IPS-NIHi11 (cell line): ENCODE measurements at places on chromosomes 12 and 14.

- peak; percentile 32 for DNase-seq
Observed at GRCh38 chr14:22375321-22375930, 213.6 kb downstream of the DAD1 start.

GRCh38 chr12:26369588-26369987 lies 174.2 kb downstream of the SSPN start:
- DNase-seq = peak; percentile 12

DNA sequence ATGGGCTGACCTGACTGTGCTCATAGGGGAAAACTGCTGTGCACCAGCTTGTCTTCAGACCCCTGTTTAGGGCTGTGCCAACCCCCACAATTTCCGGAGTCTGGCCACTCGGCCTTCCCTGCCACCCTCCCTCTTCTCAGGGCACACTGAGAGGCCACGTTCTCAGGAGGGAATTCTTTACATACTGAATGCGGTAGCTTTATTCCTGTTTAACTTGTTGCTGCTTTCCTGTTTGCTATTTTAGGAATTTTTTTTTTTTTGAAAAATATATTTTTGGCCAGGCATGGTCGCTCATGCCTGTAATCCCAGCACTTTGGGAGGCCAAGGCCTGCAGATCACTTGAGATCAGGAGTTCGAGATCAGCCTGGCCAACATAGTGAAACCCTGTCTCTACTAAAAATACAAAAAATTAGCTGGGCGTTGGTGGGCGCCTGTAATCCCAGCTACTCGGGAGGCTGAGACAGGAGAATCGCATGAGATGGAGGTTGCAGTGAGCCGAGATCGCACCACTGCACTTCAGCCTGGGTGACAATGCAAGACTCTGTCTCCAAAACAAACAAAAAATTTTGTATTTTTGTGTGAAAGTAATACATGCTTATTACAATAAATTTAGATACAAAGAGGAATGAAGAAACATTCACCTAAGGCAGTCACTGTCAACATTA lies 39.5 kb downstream of the TPCN1 start:
- no peak for DNase-seq

DNA sequence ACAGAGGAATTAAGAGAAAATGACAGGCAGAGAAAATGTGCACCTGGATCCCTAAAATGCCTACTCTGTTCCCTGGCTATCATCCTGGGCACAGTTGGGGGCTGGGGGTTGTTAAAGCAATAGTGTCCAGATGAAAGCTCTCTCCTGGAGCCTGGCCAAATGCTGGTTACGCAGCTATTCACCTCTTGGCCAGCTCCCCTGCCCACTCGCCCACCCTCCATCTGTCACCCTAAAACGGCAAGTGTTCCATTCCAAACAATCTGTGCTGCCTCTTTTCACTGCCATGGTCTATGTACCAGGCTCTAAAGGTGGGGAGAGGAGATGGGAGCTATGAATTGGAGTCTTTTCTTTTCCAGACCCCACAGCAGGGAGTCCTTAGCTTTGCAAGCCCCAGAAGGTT lies 24.7 kb upstream of the NPFF start:
- DNase-seq = no peak

- DNase-seq = no peak
Observed at GRCh38 chr14:77045238-77046162, 17.0 kb upstream of the IRF2BPL start.

DNA sequence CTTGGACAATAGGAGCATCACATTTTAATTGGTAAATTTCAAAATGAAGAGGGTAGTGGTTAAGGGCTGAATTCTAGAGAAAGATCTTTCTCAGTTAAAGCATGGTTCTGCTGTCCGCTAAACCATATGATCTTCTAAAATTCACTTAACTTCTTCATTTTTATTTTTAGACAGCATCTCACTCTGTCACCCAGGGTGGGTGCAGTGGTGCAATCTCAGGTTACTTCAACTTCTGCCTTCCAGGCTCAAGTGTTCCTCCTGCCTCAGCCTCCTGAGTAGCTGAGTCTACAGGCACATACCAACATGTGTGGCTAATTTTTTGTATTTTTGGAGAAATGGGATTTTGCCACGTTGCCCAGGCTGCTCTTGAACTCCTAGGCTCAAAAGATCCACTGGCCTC lies 226.7 kb upstream of the ABCD2 start:
- DNase-seq = no peak
